ENCODE measurements at places on chromosomes 2 and 18.
A peak's percentile ranks its signal among the peaks of the same experiment; 100 is the strongest.

GRCh38 chr2:157085522-157085921 is 172.0 kb upstream of the GALNT5 start:
- DNase-seq: no peak

DNA sequence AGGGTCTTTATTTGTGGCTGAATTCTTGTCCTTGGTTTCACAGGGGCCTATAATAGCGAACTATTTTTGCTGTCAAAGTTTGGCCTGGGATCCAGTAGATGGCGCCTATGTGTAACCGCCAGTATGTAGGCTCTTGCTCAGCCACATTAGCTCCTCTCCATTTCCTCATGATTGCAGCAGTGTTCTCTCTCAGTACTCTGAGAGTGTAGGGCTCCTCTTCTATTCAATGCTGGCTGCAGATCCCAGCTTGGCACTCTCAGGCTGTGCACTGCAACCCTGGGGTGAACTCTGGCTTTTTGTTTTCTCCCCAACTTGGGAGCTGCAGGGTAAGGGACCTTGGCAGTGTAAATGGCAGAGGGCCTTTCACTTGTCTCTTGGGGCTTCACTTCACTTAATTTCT is 344.6 kb upstream of the CHAC2 start:
- DNase-seq: no peak

- DNase-seq: no peak
These were observed 226.1 kb upstream of the APCDD1 start for GRCh38 chr18:10228326-10228725.

DNA sequence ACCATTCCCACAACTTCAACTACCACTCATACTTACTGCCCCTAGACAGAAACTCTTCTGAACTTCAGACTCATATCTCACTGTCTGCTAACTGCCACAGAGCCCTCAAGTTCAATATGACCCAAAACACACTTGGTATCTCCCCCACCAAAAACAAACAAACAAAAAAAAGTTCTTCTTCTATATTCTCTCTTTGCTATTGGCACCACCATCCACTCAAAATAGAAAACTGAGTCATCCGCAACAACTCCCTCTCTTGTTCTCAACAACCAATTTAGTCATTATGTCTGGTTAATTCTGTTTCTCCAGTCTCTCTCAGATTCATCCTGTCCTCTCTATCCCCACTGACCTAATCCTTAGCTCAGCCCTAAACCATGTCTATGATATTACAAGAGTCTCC is 7.2 kb upstream of the DCTN1 start:
- no peak for DNase-seq

DNA sequence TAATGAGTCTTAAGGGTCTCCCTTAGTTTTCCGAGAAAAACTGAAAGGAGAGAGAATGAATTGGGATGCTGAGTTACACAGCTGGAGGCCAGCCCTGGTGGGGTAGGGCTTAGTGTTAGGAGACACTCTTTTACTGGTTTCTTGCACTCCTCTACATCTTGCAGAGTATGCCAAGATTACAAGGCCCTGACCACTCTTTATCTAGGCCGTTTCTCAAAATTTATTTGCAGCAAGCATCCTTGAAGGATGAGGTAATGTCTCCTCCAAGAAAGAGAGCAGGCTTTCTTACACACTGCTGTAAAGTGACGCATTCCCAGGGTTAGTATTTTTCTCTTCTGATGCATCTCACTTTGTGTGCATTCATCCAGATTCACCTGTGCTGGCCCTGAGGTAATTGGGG is 166.2 kb downstream of the TDRD15 start:
- no peak for DNase-seq

GRCh38 chr2:95053543-95053942 is 28.0 kb downstream of the MAL start:
- DNase-seq: no peak

DNA sequence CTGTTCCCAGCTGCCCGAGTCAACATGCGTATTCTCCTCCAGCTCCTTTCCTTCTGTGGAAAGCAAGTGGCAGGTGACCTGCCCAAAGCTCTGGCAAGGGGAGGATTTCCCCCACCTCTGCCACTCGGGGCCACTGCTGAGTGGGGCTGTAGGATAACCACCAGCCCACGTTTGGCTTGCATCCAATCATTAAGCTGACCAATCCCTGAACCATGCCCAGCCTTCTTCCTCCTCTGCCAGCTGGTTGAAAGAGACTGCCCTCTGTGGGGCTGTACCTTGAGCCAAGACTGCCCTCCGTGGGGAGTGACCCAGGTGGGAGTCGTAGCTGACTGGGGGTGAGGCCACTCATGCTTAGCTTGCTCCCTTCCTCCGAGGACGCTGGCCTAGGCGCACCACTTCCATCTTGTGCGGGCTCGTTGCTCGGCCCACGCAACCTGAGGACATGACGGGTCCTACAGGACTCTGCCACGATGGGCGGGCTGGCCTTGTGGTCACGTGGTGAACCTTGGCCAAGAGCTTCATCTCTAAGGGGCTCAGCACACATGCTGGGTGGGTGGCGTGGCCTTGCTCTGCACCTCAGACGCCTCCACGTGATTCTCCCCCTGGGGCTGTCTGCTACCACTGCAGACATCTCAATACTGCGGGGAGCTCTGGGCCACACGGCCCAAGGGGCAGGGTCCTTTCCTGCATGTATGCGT is 112.1 kb downstream of the NDUFA10 start:
- DNase-seq: no peak

GRCh38 chr18:10215446-10215845 is 239.0 kb upstream of the APCDD1 start:
- DNase-seq: no peak

GRCh38 chr18:903701-904100 is 970 bp upstream of the ADCYAP1 start:
- DNase-seq: no peak

DNA sequence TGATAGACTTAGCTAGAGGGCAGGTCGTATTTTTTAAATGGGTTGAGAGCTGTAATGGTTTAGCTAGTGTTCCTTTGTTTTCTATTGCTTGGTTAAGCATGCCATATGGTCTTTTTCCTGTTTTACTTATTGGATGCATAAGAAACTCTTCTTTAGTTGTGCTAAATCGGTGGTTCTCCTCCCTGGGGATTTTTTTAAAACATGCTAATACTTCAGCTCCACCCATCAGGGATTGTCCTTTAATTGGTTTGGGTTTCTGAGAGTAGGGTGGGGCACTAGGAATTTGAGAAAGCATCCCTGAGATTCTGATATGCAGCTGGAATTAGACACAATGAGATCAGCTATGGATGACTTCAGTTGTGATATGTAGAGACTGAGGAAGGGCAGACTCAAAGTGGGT is 497.2 kb downstream of the THSD7B start:
- DNase-seq: no peak

DNA sequence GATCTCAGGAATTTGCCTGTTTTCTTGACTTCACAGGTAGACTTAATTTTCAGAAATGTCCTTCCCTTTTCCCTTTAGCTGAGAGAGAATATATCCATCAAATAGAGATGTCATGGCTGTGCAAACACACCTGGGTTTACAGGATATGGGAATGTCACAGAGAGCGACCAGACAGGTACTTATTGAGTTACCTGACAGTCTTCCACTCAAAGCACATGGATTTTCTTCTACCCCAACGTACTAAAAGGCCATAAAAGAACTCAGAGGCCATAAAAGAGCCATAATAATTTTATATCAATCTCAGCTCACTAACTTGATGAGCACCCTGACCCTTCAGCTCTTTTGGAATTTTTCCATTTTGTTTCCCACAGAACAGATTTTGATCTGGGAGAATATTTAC is 5.3 kb upstream of the DTNA start:
- DNase-seq: no peak

- DNase-seq: no peak
These were observed 8.7 kb upstream of the HS6ST1 start for GRCh38 chr2:128327180-128327964.

GRCh38 chr2:3516831-3517230 is 2.5 kb downstream of the ADI1 start:
- DNase-seq: no peak

DNA sequence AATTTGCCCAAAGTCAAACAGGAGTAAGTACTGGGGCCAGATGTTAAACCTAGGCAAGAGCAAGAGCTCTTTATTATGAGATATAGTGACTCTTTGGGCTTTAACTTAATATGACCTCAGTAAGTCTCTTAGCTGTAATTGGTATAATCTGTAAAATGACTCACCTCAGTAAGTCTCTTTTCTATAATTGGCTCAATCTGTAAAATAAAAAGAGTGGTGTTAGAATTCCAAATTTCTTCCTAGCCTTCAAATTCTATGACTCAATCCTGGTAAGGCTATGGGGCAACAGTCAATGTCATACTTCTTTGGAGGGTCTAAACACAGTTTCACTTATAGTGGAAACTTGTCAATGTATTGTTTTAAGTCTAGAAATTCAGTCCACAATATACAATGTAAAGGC is 1608.9 kb upstream of the PIK3C3 start:
- DNase-seq: no peak

DNA sequence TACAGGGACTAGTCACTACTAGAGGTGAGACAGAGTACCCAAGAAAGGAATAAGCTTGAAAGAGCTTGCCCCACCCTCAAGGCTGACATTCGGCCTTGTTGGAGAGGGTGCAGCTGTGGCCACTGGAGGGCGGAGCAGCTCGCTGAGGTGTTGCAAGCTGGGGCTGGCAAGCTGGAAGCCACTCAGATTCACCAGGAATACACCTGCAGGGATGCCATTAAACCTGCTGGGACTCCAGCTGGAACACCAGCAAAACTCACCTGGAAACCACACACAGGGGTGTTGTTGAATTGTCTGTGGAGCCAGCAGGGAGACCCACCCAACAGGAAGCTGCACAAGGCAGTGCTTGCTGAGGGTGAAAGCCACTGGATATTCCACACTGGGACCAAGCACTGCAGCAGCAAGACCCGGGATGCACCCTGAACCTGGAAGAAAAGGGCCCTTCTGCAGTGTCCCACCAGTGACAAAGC is 26.1 kb downstream of the KCTD18 start:
- no peak for DNase-seq

- peak; percentile 35 for DNase-seq
These were observed 81.5 kb downstream of the PRPF40A start for GRCh38 chr2:152635635-152636298.

- no peak for DNase-seq
These were observed 389.6 kb upstream of the SALL3 start for GRCh38 chr18:78589916-78590437.

- DNase-seq: no peak
These were observed 61.7 kb downstream of the STK39 start for GRCh38 chr2:168185583-168186274.

- DNase-seq: no peak
These were observed 194.8 kb downstream of the ZEB2 start for GRCh38 chr2:144325086-144325485.

Measured in stimulated activated CD8-positive, alpha-beta memory T cell treated with anti-CD3 and anti-CD28 coated beads, Interleukin-15, amount 100 ng/mL, for 24 hours (primary cell).